ENCODE measurements at places on chromosomes 4 and X.

DNA sequence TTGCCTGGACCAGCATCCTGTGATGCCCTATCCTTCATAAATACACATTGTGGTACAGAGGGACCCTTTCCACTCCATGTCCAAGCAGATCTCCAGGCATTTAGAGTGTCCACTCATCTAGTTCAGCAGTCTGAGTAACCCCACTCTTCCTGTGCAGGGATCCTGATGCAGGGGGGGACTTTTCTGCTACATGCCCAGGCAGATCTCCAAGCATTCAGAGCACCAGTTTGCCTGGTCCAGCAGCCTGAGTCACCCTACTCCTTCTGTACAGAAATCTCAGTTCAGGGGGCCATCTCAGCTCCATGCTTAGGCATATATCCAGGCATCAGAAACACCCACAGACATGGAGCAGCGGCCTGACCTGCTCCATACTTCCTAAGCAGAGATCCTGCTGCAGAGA, 1089.8 kb downstream of the FAT4 start:
- DNase-seq = no peak

DNA sequence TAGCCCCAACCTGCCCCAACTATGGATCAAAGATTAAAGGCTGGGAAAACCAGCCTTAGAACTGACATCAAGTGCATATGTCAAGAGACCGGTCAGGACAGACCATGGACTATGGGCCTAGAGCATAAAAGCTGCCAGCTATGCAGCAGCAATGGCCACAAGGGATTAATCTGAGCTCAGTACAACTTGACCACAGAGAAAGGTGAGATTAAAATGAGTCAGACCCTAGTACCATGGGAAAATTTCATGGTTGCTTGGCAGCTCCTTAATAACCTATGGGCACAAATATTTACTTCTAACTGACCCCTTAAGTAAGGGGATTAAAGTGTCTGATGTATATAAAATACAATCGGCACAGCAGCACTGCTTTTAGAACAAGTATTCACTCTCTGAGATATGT, 54.4 kb downstream of the CBR4 start:
- DNase-seq = no peak

- DNase-seq = no peak
Measured at GRCh38 chr4:39231660-39232059, 49.3 kb downstream of the WDR19 start.

DNA sequence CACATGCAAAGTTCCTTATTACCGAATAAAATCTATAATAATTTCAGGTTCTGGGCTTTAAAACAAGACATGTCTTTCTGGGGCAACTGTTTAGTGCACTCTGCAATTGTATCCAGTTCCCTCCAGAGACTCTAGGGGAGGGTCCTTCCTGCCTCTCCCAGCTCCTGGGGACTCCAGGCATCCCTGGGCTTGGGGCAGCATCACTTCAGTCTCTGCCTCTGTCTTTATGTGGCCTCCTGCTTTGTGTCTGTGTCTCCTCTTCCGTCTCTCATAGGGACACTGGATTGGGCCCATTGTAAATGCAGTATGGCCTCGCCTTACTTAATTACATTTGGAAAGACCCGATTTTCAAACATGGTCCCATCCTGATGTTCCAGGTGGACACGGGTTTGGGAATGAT, 10.9 kb upstream of the ASMTL start:
- peak; percentile 0 for DNase-seq

DNA sequence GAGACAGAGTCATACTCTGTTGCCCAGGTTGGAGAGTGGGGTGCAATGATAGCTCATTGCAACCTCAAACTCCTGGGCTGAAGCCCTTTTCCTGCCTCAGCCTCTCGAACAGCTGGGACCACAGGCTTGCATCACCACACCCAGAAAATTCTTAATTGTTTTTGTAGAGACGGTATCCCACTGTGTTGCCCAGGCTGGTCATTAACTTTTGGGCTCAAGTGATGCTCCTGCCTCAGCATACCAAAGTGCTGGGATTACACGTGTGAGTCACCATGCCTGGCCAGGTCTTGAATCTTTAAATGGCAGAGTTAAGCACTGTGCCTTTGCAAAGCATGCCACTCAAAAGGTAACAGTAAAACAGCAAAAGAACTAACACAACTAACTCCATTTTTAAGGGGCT, 28.6 kb upstream of the BBS12 start:
- DNase-seq = no peak

- DNase-seq = no peak
Measured at GRCh38 chr4:79241846-79242245, 84.0 kb downstream of the NAA11 start.

DNA sequence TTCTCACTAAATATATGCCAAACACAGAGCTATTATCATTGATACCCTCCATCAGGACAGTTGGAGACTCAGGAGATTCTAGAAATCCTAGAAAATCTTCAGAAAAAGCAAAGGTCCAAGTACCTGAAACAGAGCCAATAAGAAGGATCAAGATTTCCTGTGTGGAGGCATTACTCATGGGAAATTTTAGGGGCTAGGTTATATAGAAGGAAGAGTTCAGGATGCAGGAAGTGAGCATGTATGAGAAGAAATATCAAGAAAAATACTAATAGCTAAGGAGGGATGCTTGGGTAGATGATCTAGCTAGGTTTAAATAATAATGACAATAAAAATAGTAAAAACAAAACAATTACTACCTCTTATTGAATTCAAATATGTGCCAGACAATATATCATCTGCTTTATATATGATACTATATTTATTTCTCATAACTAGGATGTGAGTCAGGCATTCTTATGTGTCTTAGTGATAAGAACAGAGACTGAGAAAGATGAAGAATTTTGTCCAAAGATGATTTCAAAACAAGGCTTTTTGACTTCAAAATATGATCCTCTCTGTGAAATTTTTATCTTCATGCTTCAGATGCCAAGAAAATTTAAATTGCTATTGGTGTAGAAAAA, 66.4 kb upstream of the HHIP start:
- no peak for DNase-seq

GRCh38 chr4:14267373-14268060, 640.0 kb upstream of the BOD1L1 start:
- DNase-seq = no peak

DNA sequence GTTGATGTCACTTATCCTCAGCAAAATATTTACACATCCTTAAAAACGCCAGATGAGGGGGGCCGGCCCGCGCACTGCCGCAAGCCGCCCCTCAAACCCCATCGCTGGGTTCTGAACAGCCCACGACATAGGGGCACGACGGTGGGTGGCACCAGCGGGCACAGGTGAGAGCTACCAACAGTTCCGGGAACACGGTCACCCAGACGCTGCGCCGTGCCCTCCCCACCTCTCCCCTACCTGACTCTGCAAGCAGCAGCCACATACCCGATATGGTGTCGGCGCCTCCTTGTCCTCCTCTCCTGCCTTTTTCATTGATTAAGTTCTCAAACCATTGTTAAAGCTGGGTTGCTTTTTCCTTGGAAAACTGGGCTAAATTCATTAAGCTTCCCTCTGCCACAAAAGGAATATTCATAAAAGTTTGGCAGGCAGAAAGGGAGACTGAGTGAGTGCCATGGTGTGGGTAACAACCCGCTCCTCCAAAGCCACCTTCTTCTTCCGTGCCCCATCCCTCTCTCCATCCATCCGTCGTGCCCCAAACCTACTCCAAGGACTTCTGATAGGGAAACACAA, 1.4 kb downstream of the RAI2 start:
- DNase-seq = peak; percentile 12

DNA sequence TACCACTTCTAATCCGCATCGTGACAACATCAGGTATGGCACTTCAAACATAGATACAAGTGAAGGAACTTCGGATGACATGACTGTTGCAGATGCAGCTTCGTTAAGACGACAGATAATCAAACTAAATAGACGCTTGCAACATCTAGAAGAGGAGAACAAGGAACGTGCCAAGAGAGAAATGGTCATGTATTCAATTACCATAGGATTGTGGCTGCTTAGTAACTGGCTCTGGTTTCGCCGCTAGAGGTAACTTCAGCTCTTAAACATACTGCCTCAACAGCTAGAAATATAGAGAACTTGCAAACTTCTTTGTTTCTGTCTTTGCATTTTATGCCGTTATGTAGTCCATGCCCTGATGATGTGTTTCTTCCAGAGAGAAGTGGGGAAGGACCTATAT, 530.8 kb upstream of the DIPK2B start:
- no peak for DNase-seq

GRCh38 chr4:121448231-121448630, 67.4 kb upstream of the QRFPR start:
- DNase-seq = no peak

DNA sequence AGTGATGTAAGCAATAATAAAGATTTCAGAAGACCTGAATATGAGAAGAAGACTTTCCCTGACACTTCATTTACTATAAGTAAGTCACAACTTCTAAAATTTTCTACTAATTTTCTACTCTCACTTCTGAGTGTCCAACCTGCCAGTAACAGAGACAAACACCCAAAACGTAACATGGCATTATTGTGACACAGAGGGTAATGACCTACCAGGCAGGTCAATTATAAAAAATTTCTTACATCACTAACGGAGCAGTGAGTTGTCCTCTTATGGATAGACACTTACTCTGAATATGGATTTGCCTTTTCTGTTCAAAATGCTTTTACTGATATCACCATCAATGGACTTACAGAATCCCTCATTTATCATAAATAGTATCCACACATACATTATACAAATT, 405.9 kb upstream of the MAGEB16 start:
- DNase-seq = no peak

DNA sequence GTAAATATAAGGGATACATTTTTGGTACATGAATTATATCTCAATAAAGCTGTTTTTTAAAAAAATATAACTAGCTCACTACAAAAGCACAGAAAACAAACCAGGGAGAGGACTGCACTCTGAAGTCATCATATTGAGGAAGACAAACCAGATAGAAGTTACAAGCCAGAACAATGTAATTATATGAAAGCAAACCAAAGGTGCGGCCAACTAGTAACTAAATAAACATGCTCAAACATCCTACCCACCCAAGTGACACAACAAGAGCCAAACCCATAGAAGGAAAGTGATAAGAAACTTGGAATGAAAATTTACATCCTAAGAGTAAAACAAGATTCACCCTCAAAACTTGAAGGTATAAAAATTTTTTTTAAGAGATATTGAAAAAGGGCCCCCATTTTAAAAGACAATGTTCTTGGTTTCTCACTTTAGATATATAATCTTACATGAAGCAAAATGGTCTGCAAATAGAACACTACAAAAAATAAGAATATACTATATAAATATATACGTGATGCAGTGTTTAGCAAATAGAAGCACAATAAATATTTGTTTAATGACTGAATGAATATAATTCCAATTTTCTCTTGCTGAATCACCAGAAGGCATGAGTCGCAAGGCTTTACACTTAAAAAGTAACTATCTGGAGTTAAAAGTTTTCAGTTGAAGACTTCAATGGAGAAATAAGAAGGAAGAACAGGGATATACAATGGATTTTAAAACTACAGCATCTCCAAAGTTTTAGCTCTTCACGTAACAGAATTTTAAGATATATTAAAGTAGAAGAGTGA, 4.0 kb upstream of the SH3D19 start:
- no peak for DNase-seq

DNA sequence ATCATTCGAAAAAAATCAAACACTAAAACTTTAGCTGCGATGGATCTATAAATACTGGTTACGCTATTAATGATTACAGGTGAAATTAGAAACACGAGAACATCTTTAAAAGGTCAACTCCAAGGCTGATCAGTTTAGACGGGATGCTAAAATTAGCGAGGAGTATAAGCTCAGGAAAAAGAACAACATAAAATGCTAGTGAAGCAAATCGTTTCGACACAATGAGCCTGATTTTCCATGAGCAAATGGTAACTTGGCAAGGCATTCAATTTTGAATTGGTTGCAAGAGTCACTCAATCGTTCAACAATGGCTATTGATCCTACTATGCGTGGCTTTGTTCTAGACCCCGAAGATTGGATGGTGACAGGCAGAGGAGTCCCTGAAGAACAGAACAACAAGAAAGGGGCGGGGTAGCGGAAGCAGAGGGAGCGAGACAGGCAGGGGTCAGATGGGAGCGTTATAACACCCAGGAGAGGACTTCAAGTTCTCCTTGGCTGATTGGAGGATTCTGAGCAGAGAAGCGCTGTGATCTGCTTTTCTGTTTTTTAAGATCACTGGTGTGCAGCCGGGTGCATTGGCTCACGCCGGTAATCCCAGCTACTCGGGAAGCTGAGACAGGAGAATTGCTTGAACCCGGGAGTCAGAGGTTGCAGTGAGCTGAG, 146.5 kb downstream of the RBM47 start:
- no peak for DNase-seq

- no peak for DNase-seq
Measured at GRCh38 chrX:153903991-153904957, at the start of gene AVPR2. TSS of gene AVPR2 (plus strand) at chrX:153904673. CDS start at chrX:153905146, 473 bp downstream.

GRCh38 chrX:17939724-17940123, 78.6 kb upstream of the RAI2 start:
- DNase-seq = no peak

DNA sequence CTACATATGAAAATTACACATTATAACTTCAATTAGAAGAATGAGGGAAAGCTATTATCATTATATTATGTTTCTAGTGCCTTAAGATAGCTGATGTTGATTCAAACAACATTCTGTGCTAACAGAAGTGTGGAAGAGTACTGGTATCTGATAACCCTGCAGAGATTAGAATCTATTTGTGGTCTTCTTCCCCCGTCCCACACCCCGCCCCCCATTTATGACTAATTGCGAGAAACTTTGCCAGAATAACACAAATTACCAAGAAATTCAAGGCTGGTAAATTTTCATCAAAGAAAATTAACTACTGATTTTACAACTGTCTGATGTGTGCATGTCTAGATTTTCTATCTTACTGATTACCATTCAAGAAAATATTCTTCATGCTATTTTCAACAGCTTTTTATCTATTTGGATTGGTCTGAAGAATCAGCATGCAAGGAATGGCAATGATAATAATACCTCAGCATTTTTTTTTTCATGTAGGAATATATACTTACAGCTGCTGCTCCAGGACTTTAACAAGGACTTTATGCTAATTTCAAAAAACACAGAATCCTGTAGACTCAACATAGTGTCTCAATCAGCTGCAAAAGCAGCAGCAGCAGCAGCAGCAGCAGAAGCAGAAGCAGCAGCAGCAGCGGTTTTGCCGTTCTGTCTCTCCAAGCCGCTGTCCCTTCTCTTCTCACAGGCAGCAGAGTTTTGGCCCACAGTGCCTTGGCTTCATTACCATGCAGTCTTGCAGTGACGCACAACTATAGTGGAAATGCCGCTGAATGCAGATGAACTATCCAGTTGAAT, 126.7 kb downstream of the FRYL start:
- DNase-seq = no peak

DNA sequence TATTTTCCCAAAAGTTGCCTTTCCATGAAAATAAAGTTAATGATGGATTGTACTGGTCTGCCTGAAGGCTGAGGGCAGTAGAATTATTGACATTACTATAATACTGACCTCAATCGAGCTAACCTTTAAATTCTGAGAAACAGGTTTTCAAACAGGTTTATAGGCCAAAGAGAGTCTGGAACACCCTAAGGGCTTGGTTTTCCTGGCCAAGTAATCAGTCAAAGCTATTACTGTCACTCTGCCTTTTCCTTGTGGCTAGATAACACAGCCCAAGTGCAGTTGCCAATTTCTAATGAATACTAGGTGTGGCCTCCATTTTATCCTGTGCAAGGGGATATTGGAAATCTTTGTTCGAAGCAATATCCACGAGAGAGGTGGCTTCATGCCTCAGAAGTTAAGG, 75.2 kb downstream of the INTS12 start:
- no peak for DNase-seq
